A549 treated with ZK216348 at 1 μM for 4 hours (cell line): ENCODE measurements at places on chromosomes 5 and 9. TPM values are rescaled to one million over a fixed set of nuclear protein-coding genes. Genes with fewer than 3 reads are reported as not detected.

Gene CCDC187
- total RNA-seq: 0.04 TPM in 1 of 5 replicates, not detected in the others

Gene DEPDC1B
- 13.1 to 17.4 TPM (median 15.1 TPM) in 5 replicates for total RNA-seq

Gene STPG3
- not detected in 5 replicates for total RNA-seq

Gene BRINP1
- 0.16 to 0.27 TPM (median 0.23 TPM) in 5 replicates for total RNA-seq

Gene FBP2
- total RNA-seq: 0.11 TPM in 1 of 5 replicates, not detected in the others

Gene TGFBI
- 1,493 to 2,078 TPM (median 1,745 TPM) in 5 replicates for total RNA-seq

Gene ZNF366
- total RNA-seq: not detected in 5 replicates

Gene PALM2AKAP2
- total RNA-seq: 0.06 to 0.59 TPM (median 0.34 TPM) in 5 replicates

Gene SOWAHA
- 0.06 to 0.12 TPM (median 0.11 TPM) in 5 replicates for total RNA-seq

Gene HEMGN
- not detected in 5 replicates for total RNA-seq

Gene ADCY2
- not detected in 5 replicates for total RNA-seq

Gene ALAD
- 10.4 to 17.4 TPM (median 14.8 TPM) in 5 replicates for total RNA-seq

Gene HAVCR1
- total RNA-seq: 27.8 to 40.3 TPM (median 32.1 TPM) in 5 replicates

Gene FAXDC2
- 0.05 to 0.27 TPM (median 0.09 TPM) in 4 of 5 replicates, not detected in the other for total RNA-seq

Gene SLC27A6
- total RNA-seq: 0.06 to 0.10 TPM in 2 of 5 replicates, not detected in the others

Gene CCNH
- 38.8 to 63.9 TPM (median 42.0 TPM) in 5 replicates for total RNA-seq

Gene EDIL3
- 0.06 to 0.31 TPM (median 0.19 TPM) in 5 replicates for total RNA-seq

Gene STK32A
- 0.20 to 0.74 TPM (median 0.29 TPM) in 5 replicates for total RNA-seq

Gene APBB3
- 5.6 to 8.6 TPM (median 8.0 TPM) in 5 replicates for total RNA-seq

Gene KIAA1191
- total RNA-seq: 63.5 to 87.1 TPM (median 76.1 TPM) in 5 replicates

Gene PCDHGA4
- 0.11 to 0.23 TPM (median 0.17 TPM) in 5 replicates for total RNA-seq

Gene CHSY3
- 0.09 to 0.40 TPM (median 0.11 TPM) in 4 of 5 replicates, not detected in the other for total RNA-seq

Gene DELE1
- 38.5 to 65.4 TPM (median 56.0 TPM) in 5 replicates for total RNA-seq

Gene SPATA31A3
- total RNA-seq: not detected in 5 replicates

Gene GPRIN1
- total RNA-seq: 7.3 to 10.8 TPM (median 10.2 TPM) in 5 replicates

Gene NUDT12
- 0.94 to 2.7 TPM (median 1.5 TPM) in 5 replicates for total RNA-seq

Gene SCGB3A2
- not detected in 5 replicates for total RNA-seq

Gene ARL10
- total RNA-seq: 0.02 to 1.2 TPM (median 0.10 TPM) in 5 replicates

Gene PCDHGA7
- 0.77 to 1.0 TPM (median 0.98 TPM) in 5 replicates for total RNA-seq

Gene SLC9A3
- total RNA-seq: 1.4 to 2.5 TPM (median 2.3 TPM) in 5 replicates

Gene NTNG2
- total RNA-seq: 1.2 to 4.8 TPM (median 3.1 TPM) in 5 replicates

Gene DDX4
- total RNA-seq: not detected in 5 replicates

Gene CD14
- total RNA-seq: 3.0 to 5.1 TPM (median 4.5 TPM) in 5 replicates

Gene MZB1
- total RNA-seq: not detected in 5 replicates

Gene PCDHB4
- 0.06 to 0.12 TPM (median 0.09 TPM) in 4 of 5 replicates, not detected in the other for total RNA-seq

Gene GHR
- total RNA-seq: 0.05 TPM in 1 of 5 replicates, not detected in the others

Gene PPP3R2
- total RNA-seq: not detected in 5 replicates

Gene FKTN
- total RNA-seq: 3.7 to 8.3 TPM (median 7.6 TPM) in 5 replicates

Gene NIM1K
- total RNA-seq: 0.16 to 0.39 TPM (median 0.23 TPM) in 4 of 5 replicates, not detected in the other

Gene ALDH1A1
- total RNA-seq: 4,093 to 6,603 TPM (median 5,109 TPM) in 5 replicates
